ENCODE measurements at places on chromosomes 5 and 9.
A peak's percentile ranks its signal among the peaks of the same experiment; 100 is the strongest.

- DNase-seq = no peak
Measured at GRCh38 chr5:118653183-118653582, 335.2 kb downstream of the DTWD2 start.

GRCh38 chr9:134059661-134060395, 8.0 kb downstream of the BRD3 start:
- peak; percentile 95 for DNase-seq

- no peak for DNase-seq
Measured at GRCh38 chr9:96217294-96217707, 84.7 kb downstream of the HSD17B3 start.

DNA sequence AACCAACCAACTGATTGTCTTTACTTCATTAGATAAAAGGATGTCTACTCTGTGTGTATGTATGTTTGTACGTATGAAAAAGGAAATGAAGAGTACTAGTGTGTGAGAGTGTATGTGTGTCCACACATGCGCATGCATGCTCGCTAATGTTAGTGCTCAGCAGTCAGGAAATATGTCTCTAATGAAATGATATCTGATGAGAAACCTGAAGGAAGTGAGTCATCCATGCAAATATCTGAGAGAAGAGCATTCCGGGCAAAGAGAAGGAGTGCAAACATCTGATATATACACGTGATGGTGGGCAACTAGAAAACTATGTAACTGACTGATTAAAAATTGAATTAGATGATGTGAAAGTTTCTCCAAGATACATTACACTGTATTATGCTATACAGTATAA, 29.6 kb upstream of the UGCG start:
- no peak for DNase-seq

GRCh38 chr5:107121793-107122519, 548.8 kb downstream of the EFNA5 start:
- DNase-seq = no peak

- DNase-seq = no peak
Measured at GRCh38 chr5:170748951-170749471, 34.5 kb upstream of the GABRP start.

GRCh38 chr5:160054831-160055230, 45.9 kb downstream of the TTC1 start:
- no peak for DNase-seq

DNA sequence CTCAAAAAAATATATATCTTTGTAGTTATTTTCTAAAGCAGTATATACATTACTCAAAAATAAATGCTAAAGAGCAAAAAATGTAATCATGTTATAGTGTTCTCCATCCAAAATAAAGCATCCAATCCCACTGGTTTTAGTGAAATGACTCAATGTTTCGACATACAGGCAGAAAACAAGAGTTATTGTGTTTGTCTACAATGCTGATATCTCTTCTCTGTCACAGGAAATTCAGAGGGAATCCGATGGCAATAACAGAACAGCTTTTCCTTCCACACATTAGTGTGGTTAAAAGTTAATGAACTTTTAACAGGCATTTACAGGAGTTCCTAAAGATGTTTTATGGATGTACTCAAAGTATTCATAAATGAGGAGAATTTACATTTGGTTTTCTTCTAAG, 12.0 kb downstream of the TTC33 start:
- DNase-seq = no peak

GRCh38 chr5:61256474-61256873, 75.6 kb upstream of the ZSWIM6 start:
- no peak for DNase-seq

GRCh38 chr5:147731431-147732290, 50.9 kb downstream of the JAKMIP2 start:
- DNase-seq = no peak

DNA sequence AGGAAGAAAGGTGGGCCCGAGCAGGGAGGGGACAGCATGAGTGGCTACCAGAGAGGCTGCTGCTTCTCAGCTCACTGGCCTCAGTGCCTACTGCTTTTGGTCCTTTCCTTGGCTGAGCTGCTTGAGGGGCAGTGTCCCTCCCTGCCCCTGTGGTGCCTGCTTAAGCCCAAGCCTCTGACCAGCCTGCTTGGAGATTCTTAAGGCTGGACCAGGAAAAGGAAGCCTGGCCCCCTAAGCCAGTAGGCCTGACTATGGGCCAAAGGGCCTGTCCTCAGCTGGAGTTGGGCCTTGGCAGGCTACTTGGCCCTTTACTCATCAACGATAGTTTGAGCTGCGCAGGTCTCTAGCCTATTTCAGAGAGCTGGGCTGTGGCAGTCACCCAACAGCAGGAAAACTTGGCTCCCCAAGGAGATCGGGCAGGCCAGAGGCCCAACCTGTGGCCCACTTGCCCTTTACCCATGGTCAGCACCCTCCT, 24.9 kb downstream of the TCF7 start:
- DNase-seq = no peak

- DNase-seq = peak; percentile 42
Measured at GRCh38 chr9:28774433-28775235, 1201.4 kb upstream of the C9orf72 start.

DNA sequence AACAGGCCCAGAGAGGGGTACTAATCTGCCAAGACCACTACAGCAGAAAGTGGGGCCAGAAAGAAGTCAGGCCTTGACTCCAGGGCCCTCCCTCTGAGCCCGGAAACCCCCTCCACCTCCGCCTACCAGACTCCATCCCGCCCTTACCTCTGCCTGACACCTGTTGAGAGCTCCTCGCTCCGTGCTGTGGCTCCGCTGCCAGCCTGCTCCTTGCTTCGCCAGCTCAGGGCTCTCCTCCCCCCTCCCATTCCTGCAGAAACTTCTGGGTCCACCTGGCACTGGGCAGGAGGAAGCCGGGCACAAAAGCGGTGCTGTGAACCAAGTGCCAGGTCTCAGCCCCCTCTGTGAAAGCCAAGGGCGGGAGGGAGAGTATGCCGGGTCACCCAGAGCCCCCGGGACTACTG, 6.4 kb upstream of the ST6GALNAC6 start:
- DNase-seq = no peak

GRCh38 chr9:114482593-114482992, 22.7 kb downstream of the WHRN start:
- no peak for DNase-seq

GRCh38 chr9:133602277-133602676, 6.9 kb downstream of the FAM163B start:
- DNase-seq = no peak

DNA sequence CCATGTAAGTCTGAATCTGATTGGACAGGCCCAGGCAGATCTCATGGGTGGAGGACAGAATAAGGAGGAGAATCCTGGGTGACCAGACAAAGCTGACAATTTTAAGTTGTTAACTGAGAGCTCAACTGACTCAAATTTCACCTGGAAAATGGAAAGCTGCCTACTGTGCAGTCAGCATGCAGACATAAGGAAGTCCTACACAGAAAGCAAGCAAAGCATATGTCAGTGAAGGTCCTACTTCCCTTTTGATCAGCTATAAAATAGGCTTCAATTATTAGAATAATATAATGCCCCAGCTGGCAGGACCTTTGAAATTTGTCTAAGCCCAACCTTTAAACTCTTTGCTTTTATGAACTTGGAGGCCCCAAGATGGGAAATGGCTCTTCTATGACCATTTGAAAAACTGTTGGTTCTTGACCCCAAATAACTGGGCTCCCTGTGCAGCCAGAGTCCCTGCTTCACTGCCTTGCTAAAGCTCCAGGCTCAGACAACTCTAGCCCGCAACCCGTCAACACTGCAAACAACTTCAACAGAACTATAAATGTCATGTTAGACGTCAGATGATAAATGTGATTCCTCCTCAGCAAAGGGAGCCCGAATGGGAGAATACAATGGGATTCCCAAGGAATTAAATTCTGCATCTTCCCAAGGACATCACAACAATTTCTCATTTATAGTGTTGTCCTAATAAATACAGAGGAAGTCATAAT, 118.9 kb upstream of the ADRA1B start:
- DNase-seq = peak; percentile 24

DNA sequence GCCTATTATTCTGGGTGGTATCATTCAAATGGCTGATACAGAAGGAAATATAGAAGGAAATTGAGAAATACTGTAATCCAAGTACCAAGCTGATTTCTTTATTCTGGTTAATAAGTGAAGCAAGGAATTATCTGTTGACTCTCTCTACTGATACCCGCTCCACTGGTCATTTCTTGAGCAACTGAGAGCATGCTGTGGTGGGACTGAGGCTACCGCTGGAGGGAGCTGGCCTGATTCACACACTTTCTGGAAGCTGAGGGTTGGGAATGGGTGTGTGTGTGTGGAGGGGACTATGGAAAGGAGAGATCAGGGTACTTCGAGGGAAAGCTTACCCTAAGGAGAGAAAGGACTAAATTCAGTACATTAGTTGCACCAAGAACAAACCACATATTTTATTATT, 104.1 kb downstream of the UGCG start:
- DNase-seq = no peak

- no peak for DNase-seq
Measured at GRCh38 chr9:36517131-36517530, 55.6 kb upstream of the MELK start.

DNA sequence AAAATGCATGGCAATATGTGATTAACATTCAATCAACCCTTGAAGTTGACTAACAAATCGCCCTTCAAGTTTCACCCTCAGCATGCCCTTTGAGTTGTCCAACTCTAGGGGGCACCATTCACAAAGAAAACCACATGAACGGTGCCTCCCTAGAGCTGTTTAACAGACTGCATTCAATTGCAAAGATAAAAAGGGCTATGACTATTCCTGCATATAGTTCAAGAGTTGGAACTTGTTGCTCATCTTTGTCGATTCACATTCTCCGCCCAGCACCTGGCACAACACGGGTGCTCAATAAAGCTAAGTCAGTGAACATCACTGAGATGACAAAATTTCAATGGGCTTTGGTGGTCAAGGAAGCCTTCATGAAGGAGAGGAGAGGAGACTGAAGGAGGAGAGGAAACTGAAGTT, 69.6 kb upstream of the SLC30A5 start:
- peak; percentile 32 for DNase-seq

- no peak for DNase-seq
Measured at GRCh38 chr5:152811988-152812387, 406.9 kb upstream of the NMUR2 start.

GRCh38 chr9:27423915-27424710, 100.0 kb upstream of the IFNK start:
- no peak for DNase-seq

DNA sequence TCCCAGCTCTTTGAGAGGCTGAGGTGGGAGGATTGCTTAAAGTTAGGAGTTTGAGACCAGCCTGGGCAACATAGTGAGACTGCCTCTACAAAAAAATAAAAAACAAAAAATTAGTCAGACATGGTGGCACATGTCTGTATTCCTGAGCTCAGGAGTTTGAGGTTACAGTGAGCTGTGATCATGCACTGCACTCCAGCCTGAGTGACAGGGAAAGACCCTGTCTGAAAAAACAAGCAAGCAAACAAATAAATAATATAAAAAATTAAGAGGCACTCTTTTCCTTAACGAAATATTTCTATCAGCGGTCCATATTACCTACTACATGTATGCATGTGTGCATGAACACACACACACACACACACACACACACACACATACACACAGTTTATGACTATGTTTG, 20.9 kb upstream of the FOCAD start:
- DNase-seq = no peak

- peak; percentile 94 for DNase-seq
Measured at GRCh38 chr9:127919253-127919815, 2.5 kb upstream of the ST6GALNAC4 start.

- DNase-seq = no peak
Measured at GRCh38 chr5:170168002-170168401, 62.3 kb downstream of the FOXI1 start.

- no peak for DNase-seq
Measured at GRCh38 chr9:35746583-35746982, 2.4 kb downstream of the GBA2 start.

GRCh38 chr5:80082281-80082680, 47.1 kb downstream of the THBS4 start:
- DNase-seq = no peak

GRCh38 chr9:35749515-35750255, 598 bp downstream of the RGP1 start:
- no peak for DNase-seq

- no peak for DNase-seq
Measured at GRCh38 chr5:43020399-43020746, 19.7 kb downstream of the ANXA2R start.

GRCh38 chr5:117860550-117860949, 1127.8 kb downstream of the DTWD2 start:
- DNase-seq = no peak

GRCh38 chr9:36939655-36940499, 94.2 kb downstream of the PAX5 start:
- DNase-seq = no peak

DNA sequence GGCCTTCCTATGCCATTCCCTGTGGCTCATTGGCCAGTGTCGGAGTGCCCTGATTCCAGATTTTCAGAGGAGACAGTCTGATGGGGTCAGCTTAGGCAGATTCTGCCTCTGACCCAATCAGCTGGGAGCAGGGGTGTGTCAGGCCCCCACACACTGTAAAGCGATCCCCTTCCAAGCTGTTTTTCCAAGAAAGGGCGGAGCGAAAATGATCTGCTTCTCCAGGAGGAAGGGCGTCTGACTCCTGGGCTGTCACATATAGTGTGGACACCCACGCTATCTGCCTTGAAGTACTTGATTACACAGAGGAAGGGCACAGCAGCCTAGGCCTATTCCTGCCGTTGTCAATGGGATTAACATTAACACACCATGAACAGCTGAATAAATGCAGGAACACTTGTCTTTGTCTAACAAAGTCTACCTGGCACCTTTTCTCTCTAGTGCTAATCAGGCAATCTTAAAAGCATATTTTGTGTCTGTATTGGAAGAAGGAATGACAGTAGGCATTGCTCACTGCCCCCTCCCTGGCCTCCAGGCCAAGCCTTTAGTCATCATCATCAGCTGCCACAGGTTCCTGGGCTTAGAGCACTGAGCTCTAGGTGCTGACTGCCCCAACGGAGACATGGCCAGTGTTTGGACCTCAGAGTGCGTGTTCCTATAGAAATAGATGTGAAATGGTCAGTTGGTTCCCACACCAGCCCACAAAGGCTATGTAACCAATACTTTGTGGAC, 218.7 kb downstream of the MELK start:
- no peak for DNase-seq

GRCh38 chr5:35540002-35540401, 77.7 kb upstream of the SPEF2 start:
- DNase-seq = no peak

DNA sequence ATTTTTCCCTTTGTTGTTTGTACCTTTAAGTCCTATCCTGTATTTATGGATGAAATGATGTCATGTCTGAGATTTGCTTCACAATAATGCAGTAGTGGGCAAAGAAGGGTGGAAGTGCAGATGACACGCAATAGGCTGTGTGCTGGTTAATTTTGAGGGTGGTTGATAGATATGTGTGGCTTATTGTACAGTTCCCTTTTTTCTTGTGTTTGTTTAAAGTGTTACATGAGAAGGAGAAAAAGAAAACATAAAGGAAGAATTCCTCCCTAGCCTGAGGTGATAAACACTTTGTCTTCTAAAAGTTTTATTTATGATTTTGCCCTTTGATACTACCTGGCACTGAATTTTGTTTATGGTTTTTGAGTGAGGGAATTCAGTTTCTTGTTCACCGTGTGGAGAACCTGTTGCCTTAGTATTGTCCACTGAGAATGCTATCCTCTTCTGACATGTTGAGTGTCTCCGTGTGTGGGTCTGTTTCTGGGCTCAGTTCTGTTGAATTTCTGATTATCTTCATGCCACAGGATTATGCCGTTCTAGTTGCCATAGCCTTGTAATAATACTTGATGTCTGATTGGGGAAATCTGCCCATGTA, 52.3 kb upstream of the FAM120AOS start:
- DNase-seq = peak; percentile 81

- DNase-seq = peak; percentile 84
Measured at GRCh38 chr5:89396278-89396954, 513.4 kb upstream of the MEF2C start.

All from suppressor macrophage treated with lipopolysaccharide for 4 hours (primary cell).